ENCODE measurements at places on chromosomes 3 and 15.

DNA sequence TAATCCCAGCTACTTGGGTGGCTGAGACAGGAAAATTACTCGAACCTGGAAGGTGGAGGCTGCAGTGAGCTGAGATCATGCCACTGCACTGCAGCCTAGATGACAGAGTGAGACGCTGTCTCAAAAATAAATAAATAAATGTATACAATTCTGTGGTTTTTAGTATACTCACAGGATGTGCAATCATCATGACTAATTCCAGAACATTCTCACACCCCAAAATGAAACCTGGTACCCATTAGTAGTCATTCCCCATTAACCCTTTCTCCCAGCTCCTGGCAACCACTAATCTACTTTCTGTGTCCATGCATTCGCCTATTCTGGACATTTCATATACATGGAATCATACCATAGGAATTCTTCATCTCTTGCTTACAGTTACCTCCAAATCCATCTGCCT lies 44.5 kb downstream of the LRRFIP2 start:
- no peak for DNase-seq

DNA sequence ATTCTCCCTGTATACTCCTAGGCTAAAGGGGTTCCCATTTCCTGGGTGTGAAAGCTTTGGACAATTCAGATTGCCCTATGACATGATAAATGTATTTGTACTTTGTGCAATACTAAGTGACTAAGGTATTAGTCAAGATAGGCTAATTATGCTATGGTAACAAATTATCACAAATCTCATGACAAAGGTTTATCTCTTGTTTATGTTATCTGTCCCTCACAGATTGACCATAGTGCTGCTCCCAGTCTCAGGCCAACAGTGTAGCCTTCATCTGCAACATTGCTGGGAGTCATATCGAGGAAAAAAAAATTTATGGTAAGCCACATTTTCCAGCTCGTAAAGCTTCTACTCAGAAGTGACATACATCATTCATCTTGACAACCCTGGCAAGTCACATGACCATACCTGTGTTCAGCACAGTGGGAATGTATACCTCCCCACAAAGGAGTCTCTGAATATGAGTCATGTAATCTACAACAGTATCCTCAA lies 346.2 kb downstream of the IGSF11 start:
- no peak for DNase-seq

DNA sequence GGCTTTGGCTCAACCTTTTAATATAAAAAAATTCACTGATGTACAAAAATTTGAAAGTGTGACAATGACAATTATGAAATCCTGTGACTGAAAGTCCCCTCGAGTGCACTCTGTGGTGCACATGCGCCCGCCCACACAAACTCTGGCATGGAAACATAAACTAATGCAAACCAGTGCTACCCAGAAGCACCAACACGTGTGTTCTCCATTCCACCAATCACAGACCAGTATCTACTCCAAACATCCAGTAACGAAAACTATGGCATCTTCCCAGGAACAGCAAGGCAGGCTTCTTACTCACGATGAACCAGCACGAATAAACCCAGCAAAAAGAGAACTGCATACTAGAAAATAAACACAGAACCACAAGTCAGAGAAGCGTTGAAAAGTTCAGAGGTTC lies 11.7 kb upstream of the NMB start:
- DNase-seq: no peak

DNA sequence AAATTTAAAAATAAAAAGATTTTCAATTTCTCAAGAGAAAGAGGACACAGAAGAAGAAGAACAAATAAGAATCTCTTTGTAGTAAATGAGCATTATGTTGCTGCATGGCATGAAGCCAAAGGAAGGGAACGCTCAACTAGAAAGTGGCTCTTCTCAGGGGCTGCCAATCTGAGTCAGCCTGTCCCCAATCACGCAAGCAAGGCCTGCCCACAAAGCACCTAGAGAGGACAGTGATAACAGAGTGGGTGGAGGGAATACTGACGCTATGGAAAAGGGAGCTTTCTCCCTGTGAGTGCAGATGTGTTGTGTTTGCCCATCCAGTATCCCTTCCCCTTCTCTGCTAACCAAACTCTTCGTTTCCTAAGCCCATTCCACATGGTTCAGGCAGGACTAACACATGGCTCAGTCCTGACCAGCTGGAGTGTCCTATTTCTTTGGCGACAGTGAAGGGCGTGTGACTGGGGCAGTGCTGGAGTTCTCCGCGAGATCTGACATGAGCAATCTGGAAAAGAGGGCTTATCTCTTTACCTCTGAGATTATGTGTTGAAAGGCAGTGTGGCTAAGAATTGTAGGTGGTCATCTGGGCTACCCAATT lies 14.2 kb downstream of the FBN1 start:
- DNase-seq: no peak

- no peak for DNase-seq
These were observed 20.4 kb upstream of the NFKBIZ start for GRCh38 chr3:101828691-101829436.

GRCh38 chr3:119672776-119673175 lies 4.4 kb downstream of the COX17 start:
- DNase-seq: no peak

DNA sequence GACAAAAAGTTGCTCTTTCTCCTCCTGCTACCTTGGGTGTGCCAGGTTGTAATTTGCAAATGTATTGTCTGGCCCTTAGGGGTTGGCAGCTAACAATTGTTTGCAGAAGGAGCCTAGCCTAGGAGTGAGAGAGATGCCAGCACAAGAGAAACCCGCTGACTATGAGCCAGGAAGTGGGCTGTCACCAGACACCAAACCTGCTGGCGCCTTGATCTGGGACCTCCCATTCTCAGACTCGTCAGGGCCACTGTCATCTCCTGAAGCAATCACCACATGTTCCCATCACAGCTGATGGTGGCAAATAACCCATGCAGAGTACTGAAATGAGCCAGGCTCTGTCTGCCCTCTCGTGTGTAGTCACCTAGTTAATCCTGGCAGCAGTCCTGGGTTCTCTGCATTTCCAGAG lies 406.4 kb upstream of the NPAP1 start:
- no peak for DNase-seq

- DNase-seq: no peak
These were observed 2.5 kb downstream of the GXYLT2 start for GRCh38 chr3:72890166-72890925.

GRCh38 chr15:50066202-50066601 lies 52.8 kb downstream of the ATP8B4 start:
- no peak for DNase-seq

GRCh38 chr3:128355543-128355919 lies 111.2 kb downstream of the DNAJB8 start:
- no peak for DNase-seq

GRCh38 chr15:58870451-58870850 lies 63.0 kb downstream of the SLTM start:
- DNase-seq: no peak

DNA sequence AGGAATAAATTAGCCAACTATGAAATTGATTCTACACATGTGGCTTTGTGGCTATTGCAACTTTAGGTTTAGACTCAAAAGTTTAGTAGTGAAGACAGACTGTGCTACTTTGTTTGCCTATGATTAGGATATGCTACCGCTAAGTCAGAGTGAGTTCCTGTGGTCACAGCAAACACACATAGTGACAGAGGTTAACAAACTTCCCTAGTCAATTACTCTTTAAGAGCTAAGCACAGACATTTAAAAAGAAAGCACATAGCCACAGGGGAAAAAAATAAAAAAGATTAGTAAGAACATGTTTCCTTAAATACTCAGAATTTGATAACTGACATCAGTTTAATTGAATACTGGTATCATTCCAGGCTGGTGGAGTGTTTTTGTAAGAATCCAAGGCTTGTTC lies 207.1 kb downstream of the GBE1 start:
- no peak for DNase-seq

GRCh38 chr3:40317061-40317855 lies 7.8 kb downstream of the EIF1B start:
- no peak for DNase-seq

DNA sequence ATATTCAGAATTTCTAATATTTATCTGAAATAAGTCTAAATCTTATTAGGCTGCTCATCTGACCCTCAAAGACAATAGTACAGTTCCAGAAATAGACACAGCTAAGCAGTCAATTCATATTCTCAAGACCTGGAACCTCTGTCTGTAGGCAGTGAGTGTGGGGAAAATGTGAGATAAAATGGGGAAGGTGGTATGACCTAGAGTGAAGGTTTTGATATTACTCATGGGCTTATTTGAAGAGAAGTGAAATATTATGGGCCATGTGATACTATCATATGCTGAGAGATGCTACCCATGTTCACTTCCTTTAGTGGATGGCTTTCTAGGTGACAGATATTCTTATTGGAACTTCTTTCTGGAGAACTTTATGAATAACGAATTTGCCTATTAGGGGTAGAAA lies 33.5 kb downstream of the TGFBR2 start:
- no peak for DNase-seq

DNA sequence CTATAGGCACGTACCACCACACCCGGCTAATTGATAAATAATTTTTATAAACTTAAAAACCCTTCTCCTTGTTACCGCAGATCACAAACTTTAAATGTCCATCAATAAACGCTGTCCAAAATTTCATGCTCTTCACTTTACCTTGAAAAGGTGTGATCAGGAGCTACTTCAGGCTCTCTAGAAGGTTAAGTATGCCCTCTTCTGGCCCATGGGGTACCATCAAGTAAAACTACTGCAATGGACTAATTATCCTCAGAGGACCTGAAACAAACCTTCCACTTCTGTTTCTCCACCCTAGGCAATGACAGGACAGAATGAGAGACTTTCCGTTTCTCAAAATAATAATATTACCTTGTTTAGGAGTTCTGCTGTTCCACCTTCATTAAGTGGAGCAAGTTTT lies 9.2 kb downstream of the LZTFL1 start:
- DNase-seq: no peak

DNA sequence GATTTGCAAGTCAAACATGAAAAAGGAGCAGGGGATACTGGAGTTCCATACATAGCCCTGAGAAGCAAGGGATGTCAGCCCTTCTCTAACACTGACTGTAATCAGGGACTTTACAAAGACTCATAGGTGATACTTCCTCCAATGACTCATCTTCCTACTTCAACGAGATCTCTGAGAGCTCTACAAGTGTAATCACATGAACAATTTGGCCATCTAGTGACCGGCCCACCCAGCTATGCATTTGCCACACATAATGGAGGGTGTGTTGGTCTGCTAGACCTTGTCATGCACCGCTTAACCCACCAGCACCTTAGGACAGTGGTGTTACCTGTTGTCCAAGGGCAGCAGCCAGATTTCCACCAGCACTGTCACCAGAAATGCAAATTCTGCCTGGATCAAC lies 75.3 kb downstream of the NCEH1 start:
- no peak for DNase-seq

DNA sequence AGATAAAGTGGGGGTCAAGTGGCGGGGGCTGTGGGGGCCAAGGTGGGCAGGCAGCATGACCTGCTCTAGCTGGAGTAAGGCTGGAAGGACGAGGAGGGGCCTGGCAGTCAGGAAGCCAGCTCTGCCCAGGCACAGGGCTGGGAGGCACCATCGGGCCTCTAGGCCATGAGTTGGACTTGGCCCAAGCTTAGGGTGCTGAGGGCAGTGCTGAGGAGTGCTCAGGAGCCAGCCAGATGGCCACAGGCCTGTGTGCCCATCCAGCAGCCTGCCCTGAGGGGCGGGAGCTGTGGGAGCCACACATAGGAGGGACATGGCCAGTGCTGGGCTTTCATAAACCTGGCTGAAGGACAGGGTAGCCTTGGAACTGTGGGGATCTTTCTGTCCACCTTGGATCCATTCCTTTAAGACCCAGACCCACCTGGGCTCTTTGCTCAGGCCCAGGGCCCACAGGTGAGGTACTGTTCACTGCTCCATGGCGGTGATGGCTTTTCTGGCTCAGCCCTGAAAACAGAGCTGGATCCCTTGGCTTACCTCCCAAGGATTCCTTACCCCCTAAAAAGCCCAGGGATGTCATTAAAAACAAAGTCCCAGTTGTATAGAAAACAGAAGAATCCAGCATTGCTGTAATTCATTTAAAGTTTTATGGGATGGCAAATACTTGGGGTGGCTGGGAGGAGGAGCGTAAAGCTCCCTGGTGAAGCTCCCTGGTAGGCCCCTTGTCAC lies 137.0 kb downstream of the DNAJB8 start:
- DNase-seq: no peak

- DNase-seq: no peak
These were observed 42.1 kb downstream of the CCDC33 start for GRCh38 chr15:74278207-74278606.

DNA sequence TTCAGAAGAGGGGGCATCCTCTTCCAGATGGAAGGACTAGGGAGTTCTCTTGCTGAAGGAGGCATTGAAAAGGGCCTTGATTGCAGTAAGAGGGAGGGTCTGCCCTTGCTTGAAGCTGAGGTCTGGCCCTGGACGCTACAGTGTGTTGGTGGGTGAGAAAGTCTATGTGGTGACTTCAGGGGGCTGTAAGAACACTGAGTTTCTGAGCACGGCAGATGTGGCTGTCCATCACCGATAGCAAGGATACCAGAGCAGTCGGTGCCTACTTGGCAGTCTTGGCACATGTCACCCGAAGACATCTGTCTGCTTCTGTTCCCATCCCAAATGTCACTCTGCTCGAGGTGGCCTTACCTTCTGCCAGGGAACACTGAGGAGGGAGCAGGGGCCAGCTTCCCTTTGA lies 631.1 kb upstream of the CFAP20DC start:
- DNase-seq: no peak

DNA sequence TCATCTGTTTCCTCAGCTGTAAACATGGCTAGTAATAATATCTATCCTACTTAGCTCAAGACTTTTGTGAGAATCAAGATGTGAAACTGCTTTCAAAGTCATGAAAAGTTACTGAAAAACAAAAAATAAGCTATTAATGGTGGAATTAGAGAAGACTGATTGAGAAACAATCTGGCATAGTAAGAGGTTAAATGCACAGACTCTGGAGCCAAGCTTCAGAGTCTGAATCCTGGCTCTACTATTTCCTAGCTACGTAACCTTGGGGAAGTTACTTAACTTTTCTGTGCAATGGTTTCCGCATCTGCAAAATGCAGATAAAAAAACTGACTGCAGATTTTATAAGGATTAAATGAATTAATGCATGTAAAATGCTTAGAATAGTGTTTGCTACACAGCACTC lies 28.8 kb downstream of the LRRFIP2 start:
- DNase-seq: no peak

DNA sequence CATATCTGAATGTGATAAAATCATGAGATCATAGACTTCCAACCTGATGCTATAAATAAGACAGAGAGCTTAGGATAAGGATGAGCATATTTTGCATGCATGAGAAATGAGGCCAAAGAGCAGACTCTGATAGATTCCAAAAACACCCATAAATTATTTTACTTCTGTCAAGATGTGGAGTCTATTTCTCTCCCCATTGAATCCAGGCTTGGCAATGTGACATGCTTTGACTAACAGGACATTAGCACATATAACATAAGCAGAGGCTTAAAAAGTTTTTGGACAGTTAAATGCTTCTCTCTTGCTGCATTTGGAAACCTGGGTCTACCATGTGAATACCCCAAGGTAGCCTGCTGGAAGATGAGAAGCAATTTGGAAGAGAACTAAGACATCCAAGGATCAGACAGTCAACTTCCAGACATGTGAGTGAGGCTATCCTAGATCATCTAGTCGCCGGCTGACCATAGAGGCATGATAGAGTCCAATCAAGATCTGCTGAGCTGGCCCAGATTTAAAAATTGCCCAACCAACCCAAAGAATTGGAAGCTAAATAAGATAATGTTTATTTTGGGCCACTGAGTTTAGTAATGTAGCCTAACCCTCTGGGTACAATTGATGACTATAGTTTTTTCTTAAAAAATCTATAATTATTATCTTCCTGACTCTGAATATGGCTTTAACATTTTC lies 30.3 kb downstream of the MYLK start:
- DNase-seq: no peak

GRCh38 chr3:133412183-133413132 lies 12.6 kb downstream of the BFSP2 start:
- no peak for DNase-seq

Data from NCI-H2107 (cell line).